ENCODE measurements at places on chromosomes 11 and 22.

- no peak for DNase-seq
These were observed 61.3 kb downstream of the PPME1 start for GRCh38 chr11:74232311-74232950.

DNA sequence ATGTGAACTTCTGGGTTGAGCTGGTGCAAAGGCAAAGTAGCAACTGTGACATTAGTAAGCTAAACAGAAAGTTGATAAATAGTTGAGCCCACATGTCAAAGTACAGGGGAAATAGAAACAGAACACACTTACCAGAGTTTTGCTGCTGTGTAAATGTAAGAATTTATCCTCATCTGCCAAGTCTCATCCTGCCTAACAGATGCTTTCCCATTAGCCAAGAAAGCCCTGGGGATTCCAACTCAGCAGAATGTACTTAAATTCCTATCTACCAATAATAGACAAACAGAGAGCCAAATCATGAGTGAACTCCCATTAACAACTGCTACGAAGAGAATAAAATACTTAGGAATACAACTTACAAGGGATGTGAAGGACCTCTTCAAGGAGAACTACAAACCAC is 7.3 kb upstream of the OR51A2 start:
- DNase-seq = no peak

DNA sequence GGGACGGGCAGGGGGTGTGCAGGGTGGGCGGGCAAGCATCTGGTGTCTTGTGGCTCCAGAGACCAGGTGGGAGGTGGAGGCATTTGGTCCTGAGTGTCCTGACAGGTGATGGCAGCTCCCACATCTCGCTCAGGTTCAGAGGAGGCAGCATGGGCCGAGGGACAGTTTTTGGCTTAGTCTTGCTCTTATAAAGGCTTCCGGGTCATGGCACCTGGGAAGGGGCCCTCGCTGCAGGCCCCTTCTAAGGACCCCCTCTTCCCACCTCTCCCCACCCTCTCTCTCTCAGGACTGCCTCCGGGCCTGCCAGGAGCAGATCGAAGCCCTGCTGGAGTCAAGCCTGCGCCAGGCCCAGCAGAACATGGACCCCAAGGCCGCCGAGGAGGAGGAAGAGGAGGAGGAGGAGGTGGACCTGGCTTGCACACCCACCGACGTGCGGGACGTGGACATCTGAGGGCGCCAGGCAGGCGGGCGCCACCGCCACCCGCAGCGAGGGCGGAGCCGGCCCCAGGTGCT is 9.9 kb downstream of the CCND1 start:
- no peak for DNase-seq

DNA sequence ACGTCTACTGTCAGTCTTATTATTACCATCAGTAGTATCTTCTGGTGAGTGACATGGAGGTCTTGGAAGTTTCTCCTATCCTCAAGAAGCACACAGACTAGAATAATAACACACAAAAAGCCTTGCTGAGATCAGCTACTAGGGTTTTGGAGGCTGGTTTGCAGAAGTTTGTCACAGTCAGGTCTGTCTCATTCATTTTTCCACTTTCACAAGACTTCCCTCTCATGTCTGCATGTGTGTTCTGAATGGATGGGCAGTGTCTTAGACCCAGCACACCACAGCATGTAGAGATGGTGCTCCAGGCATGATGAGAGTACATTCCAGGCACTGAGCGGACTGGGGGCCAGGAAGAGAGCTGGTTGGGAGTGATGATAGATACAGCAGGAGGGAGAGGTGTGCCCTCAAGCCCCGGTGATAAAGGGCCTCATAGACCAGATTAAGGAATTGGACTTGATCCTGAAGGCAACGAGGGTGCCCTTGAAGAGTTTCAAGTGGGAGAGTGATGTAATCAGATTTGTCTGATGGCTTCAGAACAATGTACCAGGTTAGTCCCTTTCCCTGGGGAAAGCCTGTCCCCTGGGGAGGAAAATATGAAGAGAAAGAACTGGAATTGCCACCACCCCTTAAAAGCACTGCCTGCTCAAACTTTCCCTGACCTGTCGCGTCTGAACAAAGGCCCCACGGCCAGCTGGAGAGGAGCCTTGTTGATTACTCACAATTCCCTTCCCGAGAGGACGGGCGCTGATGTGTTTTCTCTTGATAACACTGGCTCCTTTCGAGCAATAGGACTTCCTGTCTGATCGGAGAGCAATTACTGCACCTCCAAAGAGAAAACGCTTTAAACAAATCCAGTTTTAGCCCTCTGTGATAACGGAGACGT is 45.1 kb upstream of the LMO2 start:
- DNase-seq = no peak

DNA sequence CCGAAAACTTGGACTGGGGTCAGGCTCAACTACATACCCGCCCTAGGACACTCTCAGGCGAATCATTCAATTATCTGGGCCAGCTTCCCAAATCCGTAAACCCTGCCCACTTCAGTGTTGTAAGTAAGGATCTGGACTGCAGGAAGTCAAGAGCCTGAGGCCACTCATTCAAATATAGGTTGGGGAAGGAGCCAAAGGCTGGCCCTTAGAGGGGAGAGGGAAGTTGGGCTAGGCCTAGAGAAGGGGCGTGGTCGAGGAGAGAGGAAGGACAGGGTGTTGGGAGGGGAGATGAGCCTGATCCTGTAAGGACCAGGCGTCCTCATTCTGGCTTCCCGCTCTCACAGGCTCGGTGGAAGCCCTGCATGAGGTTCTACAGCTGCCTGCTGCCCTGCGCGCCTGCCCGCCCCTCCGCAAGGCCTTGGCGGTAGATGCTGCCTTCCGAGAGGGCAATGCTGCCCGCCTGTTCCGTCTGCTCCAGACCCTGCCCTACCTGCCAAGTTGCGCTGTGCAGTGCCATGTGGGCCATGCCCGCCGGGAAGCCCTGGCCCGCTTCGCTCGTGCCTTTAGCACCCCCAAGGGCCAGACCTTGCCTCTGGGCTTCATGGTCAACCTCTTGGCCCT is 3.0 kb downstream of the SAC3D1 start:
- DNase-seq = no peak

All from activated naive CD4-positive, alpha-beta T cell treated with anti-CD3 and anti-CD28 coated beads, Interleukin-2, amount 50 U/mL, for 16 hours (primary cell).